Suppressor macrophage treated with lipopolysaccharide for 1 hour (primary cell): ENCODE measurements at places on chromosomes 11 and 22.
A peak's percentile ranks its signal among the peaks of the same experiment; 100 is the strongest.

DNA sequence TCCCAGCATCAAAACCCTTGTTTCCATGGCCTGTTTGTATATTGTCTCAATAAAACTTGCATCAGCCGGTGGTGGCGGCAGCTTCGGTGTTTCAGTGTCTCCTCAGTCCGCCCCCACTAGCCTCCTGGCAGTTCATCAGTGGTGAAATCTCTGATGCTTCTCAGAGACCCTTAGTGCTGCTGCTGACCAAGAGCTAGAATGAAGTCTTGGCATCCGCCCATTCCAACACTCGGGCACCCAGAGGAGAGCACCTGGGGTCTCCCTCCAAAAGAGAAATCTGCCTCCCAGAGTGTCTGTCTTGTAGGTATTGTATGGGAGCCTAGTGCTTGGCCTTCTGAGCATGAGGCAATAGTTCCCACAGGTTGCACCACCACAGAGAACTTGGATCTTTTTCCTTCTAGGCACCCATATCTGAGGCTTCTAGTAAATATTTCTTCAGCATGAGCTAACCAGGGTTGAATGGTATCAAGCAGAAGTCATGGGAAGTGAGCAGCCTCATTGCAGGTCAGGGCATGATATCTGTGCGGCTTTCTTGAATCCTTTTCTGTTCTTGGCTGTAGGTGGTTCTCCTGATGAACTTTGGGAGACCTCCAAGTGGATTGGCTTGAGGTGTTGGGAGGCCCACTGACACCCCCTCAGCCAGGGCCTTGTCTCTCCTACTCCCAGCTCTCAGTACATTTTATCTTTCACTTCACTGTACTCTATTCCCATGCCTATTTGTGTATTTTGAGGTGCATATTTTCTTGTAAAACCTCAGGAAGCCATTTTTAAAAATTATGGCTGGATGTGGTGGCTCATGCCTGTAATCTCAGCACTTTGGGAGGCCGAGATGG, 13.2 kb upstream of the AIFM3 start:
- DNase-seq = no peak

DNA sequence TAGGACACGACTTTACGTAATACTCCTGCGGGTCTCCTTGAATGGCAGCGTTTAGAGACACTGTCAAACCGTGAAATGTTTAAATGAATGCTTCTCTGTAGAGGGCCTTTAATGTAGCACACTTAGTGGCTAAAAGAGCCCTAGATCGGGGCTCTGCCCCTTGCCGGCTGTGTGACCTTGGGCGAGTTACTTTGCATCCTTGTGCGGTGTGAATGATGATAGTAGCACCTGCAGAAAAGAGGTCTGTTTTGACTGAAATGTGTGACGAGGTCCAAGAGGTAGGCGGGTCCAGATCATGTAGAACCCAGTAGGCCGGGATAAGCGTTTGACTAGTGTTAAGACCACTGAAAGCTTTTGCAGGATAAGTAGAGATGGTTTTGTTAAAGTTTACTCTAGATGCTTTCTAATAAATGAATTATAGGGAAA, 866 bp downstream of the MED17 start:
- no peak for DNase-seq

GRCh38 chr11:70307176-70307575, 36.7 kb downstream of the PPFIA1 start:
- no peak for DNase-seq

- peak; percentile 23 for DNase-seq
Measured at GRCh38 chr11:69135420-69136363, 20.0 kb upstream of the SMIM38 start.

GRCh38 chr11:132913295-132913694, 619.0 kb downstream of the OPCML start:
- no peak for DNase-seq

DNA sequence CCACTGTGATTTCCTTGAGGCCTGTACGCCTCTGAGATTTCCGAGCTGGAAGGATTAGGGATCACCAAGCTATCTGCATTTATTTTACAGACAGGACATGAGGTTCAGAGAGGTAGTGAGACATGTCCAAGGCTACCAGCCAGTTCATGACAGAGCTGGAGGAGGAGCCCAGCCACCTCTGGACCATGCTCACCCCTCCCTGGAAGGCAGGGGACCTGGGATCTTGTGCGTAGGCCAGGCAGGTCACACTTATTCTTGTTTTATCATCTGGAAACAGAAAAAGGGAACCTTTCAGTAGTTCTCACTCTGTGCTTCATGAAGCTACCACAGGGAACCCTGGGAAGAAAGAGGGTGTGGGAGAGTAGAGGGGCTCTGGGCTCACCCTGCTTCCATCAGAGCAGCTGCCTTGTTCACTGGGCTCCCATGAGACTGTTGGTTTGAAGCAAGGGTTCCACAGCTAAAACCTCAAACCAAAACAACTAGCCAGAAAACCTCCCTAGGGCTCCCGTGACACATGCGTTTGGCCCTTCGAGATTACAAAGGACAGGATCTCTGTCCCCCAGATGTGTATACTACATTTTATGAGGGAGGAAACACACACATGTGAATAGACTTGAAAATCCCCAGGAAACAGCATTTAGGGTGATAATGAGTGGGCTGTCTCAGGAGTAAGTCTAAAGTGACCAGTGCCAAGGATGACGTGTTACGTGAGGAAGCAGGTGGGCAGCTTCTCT, 106.4 kb downstream of the DSCAML1 start:
- DNase-seq = peak; percentile 4

GRCh38 chr11:70109006-70109405, 30.9 kb downstream of the ANO1 start:
- DNase-seq = no peak

- DNase-seq = no peak
Measured at GRCh38 chr11:78365381-78365792, 52.2 kb downstream of the GAB2 start.

- no peak for DNase-seq
Measured at GRCh38 chr11:134518616-134519389, 106.8 kb upstream of the B3GAT1 start.

- no peak for DNase-seq
Measured at GRCh38 chr11:125418396-125418795, 77.7 kb downstream of the FEZ1 start.

- DNase-seq = no peak
Measured at GRCh38 chr11:117752721-117753237, 44.2 kb downstream of the DSCAML1 start.

- DNase-seq = no peak
Measured at GRCh38 chr11:61194169-61194671, 9.1 kb upstream of the PGA3 start.

GRCh38 chr22:38735465-38736256, 20.1 kb downstream of the SUN2 start:
- DNase-seq = no peak
